ENCODE measurements at places on chromosomes 1 and 21.
A peak's percentile ranks its signal among the peaks of the same experiment; 100 is the strongest.

DNA sequence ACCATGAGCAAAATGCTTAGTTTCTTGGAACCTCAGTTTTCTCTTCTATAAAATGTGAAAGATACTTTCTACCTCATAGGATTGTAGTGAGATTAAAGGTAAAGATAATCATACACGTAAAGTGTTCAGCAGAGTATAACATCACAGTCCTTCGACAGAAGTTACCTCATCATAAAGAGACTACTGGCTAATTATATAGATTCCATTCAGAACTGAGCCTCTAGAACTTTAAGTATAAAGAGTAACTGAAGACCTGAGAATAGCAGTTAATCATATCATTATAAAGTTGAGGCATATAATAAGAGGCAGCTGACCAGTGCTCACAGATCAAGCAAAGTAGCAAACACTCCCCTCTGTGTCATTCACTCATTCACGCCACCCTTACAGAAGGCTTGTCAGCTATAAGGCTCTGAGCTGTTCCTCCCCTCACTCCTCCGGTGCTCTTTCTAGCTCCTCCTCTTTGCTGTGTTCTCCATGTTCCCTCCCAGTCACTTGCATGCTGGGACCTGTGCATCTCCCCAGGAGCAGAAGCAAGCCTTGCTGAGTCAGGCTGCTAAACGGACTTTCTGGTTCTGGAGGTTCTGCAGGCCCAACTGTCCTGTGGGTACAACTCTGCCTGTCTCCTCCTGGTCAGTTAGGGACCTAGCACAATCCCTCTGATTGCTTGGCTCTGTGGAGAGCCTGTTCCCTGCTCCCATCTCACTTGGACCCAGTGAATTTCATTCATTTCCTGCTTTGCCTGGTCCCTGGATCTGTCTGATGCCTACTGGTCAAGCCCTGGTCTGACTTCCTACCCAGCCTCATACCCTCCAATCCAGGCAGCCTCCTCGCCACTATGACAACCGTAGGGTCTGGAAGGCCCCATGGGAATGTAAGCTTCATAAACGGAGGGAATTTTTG, 28.3 kb upstream of the LY9 start:
- no peak for DNase-seq

GRCh38 chr21:46051821-46052675, 45.9 kb upstream of the COL6A2 start:
- no peak for DNase-seq

DNA sequence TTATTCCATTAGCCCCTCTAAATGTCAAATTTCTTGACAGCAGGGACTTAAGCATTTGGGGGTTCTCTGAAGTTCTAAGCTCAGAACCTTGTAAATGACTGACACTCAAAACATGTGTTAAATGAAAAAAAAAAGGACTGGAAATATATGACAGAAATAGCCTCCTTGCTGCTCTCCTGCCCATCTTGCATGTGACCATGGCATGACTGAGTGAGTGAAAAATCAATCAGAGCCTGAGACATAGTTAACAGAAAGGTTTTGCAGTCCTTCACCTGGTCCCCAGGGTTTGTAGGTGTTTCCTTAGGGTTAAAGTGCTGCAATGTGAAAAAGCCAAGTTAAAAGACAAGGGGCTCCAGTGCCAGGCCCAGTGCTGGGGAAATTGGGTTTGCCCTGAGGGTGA, 168.1 kb downstream of the ZBTB18 start:
- DNase-seq = no peak

DNA sequence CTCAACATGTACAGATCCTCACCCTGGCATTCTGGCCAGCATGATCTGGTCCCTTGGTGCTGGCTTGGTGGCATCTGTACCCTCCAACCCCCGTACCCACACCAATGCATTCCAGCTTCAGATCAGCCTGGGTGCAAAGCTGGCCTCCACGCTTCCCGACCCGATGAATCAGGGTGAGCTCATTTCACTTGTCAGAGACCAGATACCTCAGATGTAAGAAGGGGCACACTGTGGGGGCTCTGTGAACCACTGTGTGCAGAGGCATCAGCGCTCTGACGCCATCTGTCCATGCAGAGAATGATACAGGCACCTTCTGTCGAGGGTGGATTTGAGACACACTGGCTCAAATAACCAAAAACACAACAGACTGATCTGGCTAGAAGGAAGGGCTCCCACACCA, 76.6 kb downstream of the DMRTB1 start:
- no peak for DNase-seq

GRCh38 chr21:45123440-45123839, 49.1 kb downstream of the ADARB1 start:
- DNase-seq = no peak

DNA sequence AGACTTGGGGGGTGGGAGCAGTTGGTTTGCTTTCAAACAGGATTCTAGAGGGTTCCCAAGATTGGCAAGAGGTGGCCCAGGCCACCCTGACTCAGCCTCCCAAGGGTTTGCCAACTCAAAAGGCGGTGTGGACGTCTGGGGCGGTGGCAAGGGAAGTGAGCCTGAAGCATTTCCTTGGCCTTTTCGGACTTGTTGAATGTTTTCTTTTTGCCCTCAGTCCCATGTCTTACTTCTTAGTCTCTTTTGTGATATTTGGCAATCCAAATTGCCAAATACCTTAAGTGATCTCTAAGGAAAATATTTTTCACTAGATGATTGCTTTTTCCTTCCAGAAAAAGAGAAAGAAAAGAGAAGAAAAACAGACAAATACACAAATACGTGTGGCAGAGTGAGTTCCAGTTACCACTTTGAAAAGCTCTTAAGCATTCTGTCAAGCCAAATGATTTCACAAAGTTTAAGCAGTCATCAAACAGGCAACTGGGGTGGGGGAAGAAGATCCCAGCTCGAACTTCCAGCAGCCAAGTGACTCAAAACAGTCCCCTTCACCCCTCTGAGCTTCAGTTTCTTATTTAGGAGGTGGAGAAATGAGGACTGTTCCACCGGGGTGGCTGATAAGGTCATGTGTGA, 374.6 kb upstream of the USP24 start:
- no peak for DNase-seq

DNA sequence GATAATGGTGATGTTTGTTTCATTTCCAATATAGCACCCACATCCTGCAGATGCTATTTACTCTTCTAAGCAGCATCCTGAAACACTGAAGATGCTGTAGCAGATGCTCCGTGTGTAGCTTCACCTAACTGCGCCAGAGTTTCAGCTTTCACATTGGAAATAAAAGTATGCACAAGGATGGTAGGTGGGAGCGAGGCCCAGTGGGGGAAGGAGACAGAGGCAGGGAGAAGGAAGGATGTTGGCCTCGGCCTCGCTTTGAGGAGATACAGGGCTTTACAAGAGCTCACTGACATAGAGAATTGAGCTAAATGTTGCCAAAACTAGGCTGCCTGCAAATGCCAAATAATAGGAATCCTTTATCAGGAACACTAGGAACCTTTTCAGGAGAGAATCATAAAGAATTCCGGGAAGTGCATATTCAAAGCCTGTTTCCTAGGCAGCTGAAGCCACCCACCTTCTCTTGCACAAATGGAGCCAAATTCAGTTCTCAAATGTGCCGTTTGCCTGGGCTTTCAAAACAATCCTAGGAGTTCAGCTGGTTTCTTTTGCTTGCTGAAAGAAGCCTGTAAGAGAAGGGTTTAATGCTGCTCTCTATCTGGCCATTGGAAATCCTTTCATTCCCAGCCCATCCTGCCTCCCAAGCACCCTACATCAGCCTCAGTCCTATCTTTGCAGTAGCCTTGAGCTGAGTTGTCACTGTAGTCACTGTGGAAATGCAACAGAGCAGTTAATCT, 135.4 kb upstream of the ATP1B1 start:
- DNase-seq = no peak

GRCh38 chr1:182610606-182611194, 6.5 kb upstream of the RGS16 start:
- DNase-seq = no peak

DNA sequence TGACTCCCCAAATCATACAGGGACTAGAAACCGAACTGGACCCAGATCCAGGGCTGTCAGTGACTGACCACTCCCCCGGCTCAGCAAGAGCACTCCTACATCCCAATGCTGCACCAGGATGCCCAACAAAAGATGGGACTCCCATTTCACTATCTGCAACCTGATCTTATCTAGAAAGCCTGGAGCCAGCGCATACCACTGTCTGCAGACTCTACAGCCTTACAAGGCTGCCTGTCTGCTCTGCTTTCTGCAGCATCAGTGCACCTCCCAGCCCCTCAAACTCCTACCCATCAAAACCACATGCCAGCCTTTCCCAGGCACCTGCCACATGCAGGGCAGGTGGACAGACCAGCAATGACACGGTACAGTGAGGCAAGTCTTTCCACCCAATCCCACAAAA, 52.2 kb downstream of the SSBP3 start:
- DNase-seq = no peak

- peak; percentile 87 for DNase-seq
These were observed 4.1 kb downstream of the KIF21B start for GRCh38 chr1:201019321-201019977.

DNA sequence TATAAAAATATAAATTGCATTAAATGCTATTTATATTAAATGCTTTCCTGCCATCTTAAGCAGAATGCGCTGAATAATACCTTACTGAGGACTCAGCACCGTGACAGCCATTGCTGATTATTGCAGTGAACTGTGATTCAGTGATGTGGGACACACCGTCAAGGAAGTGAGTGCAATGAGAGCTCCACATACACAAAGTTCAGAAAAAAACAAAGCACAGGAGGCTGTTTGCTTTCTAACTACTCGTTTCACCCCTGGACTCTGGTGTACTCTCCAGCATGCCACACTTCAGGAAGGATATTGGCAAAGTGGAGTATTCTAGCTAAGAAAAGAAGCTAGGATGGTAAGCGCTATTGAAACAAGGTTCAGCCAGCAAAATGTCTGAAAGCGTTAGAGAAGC, 57.4 kb upstream of the CXADR start:
- no peak for DNase-seq

DNA sequence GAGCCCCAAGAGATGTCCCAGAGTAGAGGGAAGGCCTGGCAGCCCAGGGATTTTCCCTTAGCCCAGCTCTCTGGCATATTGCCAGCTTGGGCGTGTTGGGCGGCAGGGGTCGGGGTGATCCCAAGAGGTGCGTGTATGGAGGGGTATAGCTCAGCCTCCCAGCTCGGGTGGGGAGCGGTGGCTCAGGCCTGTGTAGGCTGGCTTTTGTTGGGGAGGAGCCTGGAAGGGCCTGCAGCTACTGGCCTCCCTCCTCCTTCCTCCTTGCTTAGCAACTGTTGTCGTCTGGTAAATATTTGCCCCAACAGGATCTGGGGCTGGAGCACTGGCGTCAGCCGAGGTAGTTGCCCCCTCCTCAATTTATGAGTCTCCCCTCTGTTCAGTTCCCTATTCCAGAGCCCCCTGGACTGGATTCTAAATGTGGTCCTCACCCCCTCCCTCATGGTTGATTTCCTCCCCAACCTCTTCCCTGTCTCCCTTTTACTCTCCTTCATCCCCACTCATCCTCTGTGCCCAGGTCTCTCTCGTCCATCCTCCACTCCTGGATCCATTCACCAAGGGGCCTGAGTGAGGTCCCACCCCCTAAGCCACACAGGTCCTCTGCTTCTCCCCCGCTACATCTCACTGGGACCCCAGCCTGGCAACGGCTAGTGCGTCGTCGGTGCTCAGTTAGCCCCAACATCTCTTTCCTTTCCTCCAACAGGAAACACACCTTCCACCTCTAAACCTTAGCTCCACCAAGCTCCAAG, 10.3 kb upstream of the LMNA start:
- no peak for DNase-seq

DNA sequence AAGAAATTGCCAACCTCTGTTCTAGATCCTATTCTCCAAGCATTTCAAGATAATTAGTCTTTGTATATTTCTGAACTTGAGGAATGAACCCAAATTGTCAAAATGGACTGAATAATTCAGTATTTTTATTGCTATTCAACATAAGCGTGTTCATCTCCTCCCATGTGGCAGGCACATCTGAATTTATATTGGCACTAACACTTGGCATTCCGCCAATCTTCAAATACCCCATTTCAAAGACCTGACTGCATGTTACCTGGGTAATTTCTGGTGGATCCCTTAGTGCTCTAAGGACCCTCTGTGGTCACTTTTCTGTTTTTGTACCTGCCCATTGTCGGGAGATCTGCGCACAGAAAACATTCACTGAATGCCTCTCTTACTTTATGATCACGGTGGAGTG, 66.6 kb downstream of the BACE2 start:
- no peak for DNase-seq

DNA sequence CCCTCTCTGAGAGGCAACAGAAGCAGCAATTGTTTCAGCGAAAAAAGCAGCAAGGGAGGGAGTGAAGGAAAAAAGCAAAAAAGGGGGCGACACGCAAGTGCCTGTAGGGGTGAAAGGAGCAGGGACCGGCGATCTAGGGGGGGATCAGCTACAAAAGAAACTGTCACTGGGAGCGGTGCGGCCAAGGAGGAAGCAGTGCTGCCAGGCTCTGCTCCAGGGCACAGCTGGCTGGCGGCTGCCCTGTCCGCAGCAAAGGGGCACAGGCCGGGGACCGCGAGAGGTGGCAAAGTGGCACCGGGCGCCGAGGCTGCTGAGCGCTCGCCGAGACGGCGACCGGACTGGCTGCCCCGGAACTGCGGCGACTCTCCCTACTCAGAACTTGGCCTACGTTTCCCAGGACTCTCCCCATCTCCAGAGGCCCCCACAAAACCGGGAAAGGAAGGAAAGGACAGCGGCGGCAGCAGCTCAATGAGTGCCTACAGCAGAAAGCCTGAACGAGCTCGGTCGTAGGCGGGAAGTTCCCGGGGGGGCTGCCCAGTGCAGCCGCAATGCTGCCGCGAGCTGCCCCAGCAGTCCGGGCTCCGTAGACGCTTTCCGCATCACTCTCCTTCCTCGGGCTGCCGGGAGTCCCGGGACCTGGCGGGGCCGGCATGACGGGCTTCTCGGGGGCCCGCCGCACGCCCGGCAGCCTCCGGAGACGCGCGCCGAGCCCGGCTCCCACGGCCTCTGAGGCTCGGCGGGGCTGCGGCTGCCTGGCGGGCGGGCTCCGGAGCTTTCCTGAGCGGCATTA, 1.0 kb upstream of the CDKN2C start:
- peak; percentile 14 for DNase-seq

- no peak for DNase-seq
These were observed 24.4 kb downstream of the SLC45A1 start for GRCh38 chr1:8342325-8342724.

DNA sequence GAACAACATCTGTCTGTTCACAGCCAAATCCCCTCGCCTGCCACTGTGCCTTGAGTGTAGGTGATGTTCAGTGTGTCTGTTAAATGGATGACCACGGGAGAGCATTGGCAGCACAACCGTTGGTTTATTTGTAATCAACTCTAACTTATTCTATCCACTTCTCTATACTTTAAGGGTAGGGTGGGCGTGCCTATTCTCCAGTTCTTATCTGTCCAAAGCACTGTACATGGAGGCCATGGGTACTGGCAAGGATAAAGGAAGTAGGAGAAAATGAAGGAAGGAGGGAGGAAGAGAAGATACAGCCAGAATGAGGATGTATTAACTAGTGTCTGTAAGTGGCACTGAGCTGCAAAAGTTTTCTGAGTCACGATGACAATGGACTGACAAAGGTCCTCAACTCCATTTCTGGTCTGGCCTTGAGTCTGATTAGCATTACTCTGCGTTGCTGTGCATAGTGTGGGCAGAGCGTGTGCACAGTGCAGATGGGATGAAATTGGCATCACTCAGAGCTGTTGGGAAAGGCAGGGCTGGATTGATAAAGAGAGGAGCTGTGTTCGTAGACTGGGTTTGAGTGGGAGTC, 7.1 kb downstream of the RHOU start:
- no peak for DNase-seq
